ENCODE measurements at places on chromosomes 7 and 10. TPM values are rescaled to one million over a fixed set of nuclear protein-coding genes. Genes with fewer than 3 reads are reported as not detected.

GRCh38 chr7:128307061-128307460 lies 36.6 kb downstream of the RBM28 start:
- H3K27me3 ChIP-seq: no peaks in the 10 kb centered on the region
- H3K27ac ChIP-seq: no peak overlapping the region
- DNase-seq: no peak
- H3K4me1 ChIP-seq: peaks cover 7% of the 10 kb centered on the region
- H3K36me3 ChIP-seq: no peaks in the 10 kb centered on the region

GPNMB gene
- 0.99 TPM for total RNA-seq

TMEM236 gene
- 0.06 TPM for total RNA-seq

GRCh38 chr7:141975806-141976523 lies 2.4 kb upstream of the TAS2R38 start:
- peak overlapping the region; percentile 31 for H3K4me3 ChIP-seq
- no peaks in the 10 kb centered on the region for H3K27me3 ChIP-seq
- no peak overlapping the region for H3K27ac ChIP-seq

DNA sequence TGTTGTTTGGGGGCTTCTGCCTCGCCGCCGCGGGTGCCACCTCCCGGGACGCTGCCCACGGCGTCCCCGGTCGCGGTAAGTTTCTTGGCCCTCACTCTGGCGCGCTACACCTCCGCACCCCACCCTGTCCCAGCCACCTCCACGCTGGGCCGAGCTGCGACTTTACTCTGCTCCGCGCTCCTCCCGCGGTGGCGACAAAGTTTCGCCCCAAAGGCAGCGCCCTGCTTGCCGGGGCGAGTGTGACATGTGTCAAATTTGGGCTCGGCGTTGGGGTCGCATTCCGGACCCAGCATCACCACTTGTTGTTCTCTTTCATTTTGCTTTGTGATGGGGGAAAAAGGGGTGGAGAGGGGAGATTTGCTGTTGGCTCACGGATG lies 167.7 kb upstream of the PPP1R3A start:
- H3K27me3 ChIP-seq: peaks cover 100% of the 10 kb centered on the region
- H3K36me3 ChIP-seq: no peaks in the 10 kb centered on the region
- peak; percentile 53 for DNase-seq
- H3K4me1 ChIP-seq: peaks cover 15% of the 10 kb centered on the region
- no peak overlapping the region for H3K27ac ChIP-seq
- peak overlapping the region; percentile 58 for H3K4me3 ChIP-seq

CYP2E1 gene
- total RNA-seq: 0.36 TPM

DNA sequence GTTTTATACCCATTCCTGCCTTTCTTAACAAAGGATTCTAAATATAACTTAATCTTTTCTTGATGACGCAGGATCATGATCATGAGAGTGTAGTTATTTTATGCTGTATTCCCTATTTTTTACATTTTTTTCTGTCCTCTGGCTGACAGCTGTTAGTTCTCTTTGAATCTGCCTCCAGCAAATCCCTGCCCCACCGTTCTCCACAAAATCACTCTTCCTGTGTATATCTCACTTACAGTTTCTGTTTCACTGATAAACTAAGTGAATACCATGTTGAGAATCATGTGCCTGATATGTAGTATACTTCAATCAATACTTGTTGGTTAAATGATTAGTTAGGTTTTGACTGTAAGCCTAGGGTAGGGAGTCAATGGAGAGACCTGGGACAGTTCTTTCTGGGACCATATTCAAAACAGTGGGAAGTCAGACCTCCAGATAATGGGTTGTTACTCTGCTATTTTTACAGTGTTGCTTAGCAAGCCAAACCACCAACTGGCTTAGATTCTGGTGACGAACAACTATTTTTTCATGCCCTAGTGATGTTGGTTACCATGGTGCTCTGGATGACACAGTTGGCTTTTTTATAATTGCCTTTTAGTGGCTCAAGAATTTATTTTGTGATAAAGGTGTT lies 12.8 kb downstream of the CNNM1 start:
- no peaks in the 10 kb centered on the region for H3K27me3 ChIP-seq
- no peak for DNase-seq
- H3K36me3 ChIP-seq: no peaks in the 10 kb centered on the region
- H3K27ac ChIP-seq: no peak overlapping the region
- peaks cover 12% of the 10 kb centered on the region for H3K4me1 ChIP-seq

- no peak overlapping the region for H3K27ac ChIP-seq
- H3K4me1 ChIP-seq: no peaks in the 10 kb centered on the region
- no peak overlapping the region for H3K4me3 ChIP-seq
- H3K27me3 ChIP-seq: no peaks in the 10 kb centered on the region
- no peak for DNase-seq
Measured at GRCh38 chr10:6729861-6730344, 149.8 kb upstream of the PRKCQ start.

GRCh38 chr7:121558288-121558687 lies 162.2 kb upstream of the FAM3C start:
- peaks cover 10% of the 10 kb centered on the region for H3K4me1 ChIP-seq
- H3K36me3 ChIP-seq: no peaks in the 10 kb centered on the region
- DNase-seq: peak; percentile 51
- no peak overlapping the region for H3K27ac ChIP-seq

GRCh38 chr10:121956111-121957061 lies 18.6 kb downstream of the NSMCE4A start:
- H3K36me3 ChIP-seq: peaks cover 15% of the 10 kb centered on the region
- H3K4me3 ChIP-seq: no peak overlapping the region
- H3K27ac ChIP-seq: peak overlapping the region; percentile 27
- no peaks in the 10 kb centered on the region for H3K27me3 ChIP-seq
- no peak for DNase-seq

DNA sequence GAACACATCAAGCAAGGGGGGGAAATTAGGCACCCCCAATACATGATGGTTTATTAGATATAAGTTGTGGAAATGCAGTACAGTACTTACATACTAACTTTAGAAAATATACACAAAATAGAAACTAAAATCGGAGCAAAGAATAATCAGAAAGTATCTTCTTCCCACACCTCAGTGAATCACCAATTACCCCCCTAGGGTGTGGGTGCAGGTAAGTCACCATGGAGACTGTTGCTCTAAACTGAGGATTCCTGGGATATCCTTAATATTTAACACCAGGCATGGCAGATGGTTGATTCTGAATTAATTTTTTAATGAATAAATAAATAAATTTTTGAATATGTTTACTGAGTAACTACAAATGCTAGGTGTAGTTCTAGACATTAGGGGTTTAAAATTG lies 424.4 kb downstream of the SORCS1 start:
- DNase-seq: no peak
- H3K36me3 ChIP-seq: no peaks in the 10 kb centered on the region
- no peaks in the 10 kb centered on the region for H3K4me1 ChIP-seq
- no peaks in the 10 kb centered on the region for H3K27me3 ChIP-seq
- no peak overlapping the region for H3K4me3 ChIP-seq

- DNase-seq: no peak
- H3K4me1 ChIP-seq: no peaks in the 10 kb centered on the region
- no peak overlapping the region for H3K27ac ChIP-seq
- H3K27me3 ChIP-seq: no peaks in the 10 kb centered on the region
- H3K36me3 ChIP-seq: no peaks in the 10 kb centered on the region
Measured at GRCh38 chr7:131183611-131184119, 144.0 kb upstream of the MKLN1 start.

- no peak overlapping the region for H3K4me3 ChIP-seq
- no peak for DNase-seq
- no peaks in the 10 kb centered on the region for H3K36me3 ChIP-seq
- no peak overlapping the region for H3K27ac ChIP-seq
Measured at GRCh38 chr10:9634466-9634865, 1383.2 kb upstream of the CELF2 start.

NANOS1 gene
- total RNA-seq: 10.2 TPM

PRLHR gene
- total RNA-seq: not detected

DNA sequence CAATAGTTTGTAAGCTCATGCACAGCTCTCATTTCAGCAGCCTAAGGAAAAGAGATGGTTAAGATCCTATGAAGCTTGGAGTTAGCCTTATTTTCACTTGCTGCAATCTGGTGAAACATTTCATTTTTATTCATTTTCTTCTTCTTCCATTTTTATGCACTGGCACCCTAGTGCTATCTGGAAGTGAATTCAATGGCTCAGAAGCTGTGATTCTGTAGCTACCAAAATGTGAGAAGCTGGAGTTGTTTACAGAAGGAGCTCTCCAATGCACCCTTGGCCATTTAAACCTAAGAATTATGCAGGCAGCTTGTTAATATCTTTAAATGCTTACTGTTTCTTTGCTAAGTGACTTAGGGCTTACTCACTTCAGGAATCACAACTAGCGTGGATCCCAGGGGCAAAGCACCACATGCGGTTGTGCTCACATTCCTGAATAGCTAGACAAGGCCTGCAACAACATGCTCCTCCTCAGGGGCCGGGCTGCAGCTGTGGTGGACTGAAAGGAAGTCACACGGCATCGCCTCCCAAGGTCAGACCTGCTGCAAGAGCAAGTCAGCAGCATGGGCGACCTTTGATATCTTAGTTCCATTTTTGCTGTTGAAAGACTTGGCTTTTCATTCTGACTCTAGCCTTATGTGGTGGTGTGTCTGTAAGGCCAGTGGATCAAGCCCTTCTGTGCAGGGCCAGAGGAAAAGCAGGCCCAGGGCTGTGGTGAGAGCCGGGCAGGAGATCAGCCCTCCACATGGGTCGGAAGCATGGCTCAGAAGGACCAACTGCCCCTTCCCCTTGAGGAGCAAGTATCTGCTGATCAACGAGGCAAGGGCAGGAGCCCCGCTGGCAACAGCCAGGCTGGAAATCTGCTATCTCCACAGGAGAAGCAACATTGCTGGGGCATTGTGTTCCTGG lies 91.9 kb upstream of the MBL2 start:
- H3K4me1 ChIP-seq: no peaks in the 10 kb centered on the region
- no peaks in the 10 kb centered on the region for H3K36me3 ChIP-seq
- H3K27me3 ChIP-seq: no peaks in the 10 kb centered on the region

DNA sequence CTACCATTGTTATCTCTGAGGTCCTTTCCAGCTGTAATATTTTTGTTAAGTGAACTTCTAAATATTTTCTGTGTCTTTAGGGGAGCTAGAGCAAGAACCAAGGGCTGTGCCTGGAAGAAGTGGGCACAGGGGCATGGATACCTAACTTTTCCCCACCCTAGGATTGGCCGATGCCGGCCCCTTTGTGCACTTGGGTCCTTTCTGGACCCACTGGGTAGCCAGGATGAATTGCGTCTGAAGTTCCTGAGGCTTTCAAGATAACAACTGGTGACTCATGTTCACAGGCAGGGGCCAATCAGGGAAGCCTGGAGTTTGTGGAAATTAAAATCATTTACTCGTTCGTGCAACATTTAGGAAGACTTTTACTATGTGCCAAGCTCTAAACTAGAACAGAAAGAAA lies 758 bp downstream of the DPCD start:
- no peak for DNase-seq
- H3K36me3 ChIP-seq: no peaks in the 10 kb centered on the region
- peaks cover 16% of the 10 kb centered on the region for H3K27me3 ChIP-seq
- H3K27ac ChIP-seq: no peak overlapping the region
- peaks cover 14% of the 10 kb centered on the region for H3K4me1 ChIP-seq

SERPINE1 gene
- not detected for total RNA-seq

GRCh38 chr10:26728957-26729356 lies 31.5 kb downstream of the PDSS1 start:
- no peak overlapping the region for H3K27ac ChIP-seq
- peaks cover 3% of the 10 kb centered on the region for H3K4me1 ChIP-seq
- DNase-seq: no peak
- H3K4me3 ChIP-seq: no peak overlapping the region

ABCB4 gene
- total RNA-seq: 0.50 TPM

ATOH7 gene
- 0.93 TPM for total RNA-seq

DNA sequence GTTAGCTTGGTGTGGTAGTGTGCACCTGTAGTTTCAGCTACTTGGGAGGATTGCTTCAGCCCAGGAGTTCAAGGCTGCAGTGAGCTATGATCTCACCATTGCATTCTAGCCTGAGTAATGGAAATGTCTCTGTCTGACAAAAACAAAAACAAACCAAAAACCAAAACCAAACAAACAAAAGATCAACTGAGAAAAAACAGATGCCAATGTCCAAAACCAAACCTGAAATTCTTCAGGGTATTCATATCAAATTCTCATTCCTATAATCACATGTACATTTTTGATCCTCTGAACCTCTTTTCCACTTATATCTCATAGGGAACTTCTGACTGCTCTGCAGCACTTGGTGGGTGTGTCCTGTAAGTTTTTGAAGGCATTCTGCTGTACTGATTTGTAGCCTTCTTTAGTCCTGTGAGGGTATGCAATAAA lies 87.0 kb downstream of the CDK6 start:
- H3K36me3 ChIP-seq: no peaks in the 10 kb centered on the region
- H3K27ac ChIP-seq: no peak overlapping the region
- no peaks in the 10 kb centered on the region for H3K27me3 ChIP-seq
- no peak for DNase-seq

LRRTM3 gene
- 0.03 TPM for total RNA-seq

CYP17A1 gene
- total RNA-seq: not detected

AKR1C4 gene
- not detected for total RNA-seq

- H3K27me3 ChIP-seq: no peaks in the 10 kb centered on the region
- H3K4me1 ChIP-seq: peaks cover 14% of the 10 kb centered on the region
- H3K36me3 ChIP-seq: no peaks in the 10 kb centered on the region
- H3K27ac ChIP-seq: no peak overlapping the region
Measured at GRCh38 chr7:38545977-38546376, 85.2 kb downstream of the AMPH start.

GRCh38 chr7:54978364-54979116 lies 40.3 kb upstream of the EGFR start:
- H3K36me3 ChIP-seq: no peaks in the 10 kb centered on the region
- DNase-seq: no peak

- no peak overlapping the region for H3K4me3 ChIP-seq
- H3K4me1 ChIP-seq: no peaks in the 10 kb centered on the region
- H3K27ac ChIP-seq: no peak overlapping the region
- no peak for DNase-seq
Measured at GRCh38 chr7:44729949-44730590, 18.6 kb upstream of the ZMIZ2 start.

DNA sequence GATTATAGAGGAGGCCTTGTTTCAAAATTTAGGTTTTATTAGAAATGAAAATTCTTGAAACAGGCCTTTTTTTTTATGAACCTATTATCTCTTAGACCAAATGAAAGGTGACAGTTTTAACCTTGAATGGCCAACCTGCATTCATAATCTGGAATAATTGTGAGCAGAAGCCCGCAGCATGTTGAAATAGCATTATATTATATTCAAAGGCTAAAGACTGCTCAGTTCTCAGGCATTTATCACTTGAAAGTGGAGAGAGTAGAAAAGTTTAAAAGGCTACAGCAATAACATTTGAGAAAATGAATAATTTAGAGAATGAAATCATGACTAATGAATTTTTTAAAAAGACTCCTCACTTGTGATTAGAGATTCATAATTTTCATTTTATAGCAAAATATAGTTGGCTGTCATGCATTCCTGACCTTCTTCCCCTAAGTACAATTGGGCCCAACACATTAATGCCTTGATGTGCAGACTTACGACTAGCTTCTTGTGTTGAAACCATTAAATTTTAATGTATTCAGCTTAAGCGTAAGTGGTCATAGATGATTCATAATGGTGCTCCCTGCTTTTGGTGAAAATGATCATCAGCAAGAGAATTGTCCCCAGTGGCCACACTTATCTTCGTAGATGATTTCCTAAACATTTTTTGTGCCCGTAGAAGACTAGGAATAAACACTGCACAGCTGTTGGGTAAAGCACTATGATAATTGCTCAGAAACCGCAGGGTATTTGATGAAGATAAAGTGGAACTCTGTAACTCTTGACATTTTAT lies 346.6 kb upstream of the BMPER start:
- no peaks in the 10 kb centered on the region for H3K27me3 ChIP-seq
- H3K36me3 ChIP-seq: no peaks in the 10 kb centered on the region
- no peak for DNase-seq
